Adipocyte (in vitro differentiated cells): ENCODE measurements at places on chromosomes 7 and 10.

- peak; percentile 14 for DNase-seq
Measured at GRCh38 chr7:46233585-46234329, 312.7 kb upstream of the IGFBP3 start.

GRCh38 chr7:90271753-90272152 is 26.8 kb downstream of the CFAP69 start:
- DNase-seq = peak; percentile 84

DNA sequence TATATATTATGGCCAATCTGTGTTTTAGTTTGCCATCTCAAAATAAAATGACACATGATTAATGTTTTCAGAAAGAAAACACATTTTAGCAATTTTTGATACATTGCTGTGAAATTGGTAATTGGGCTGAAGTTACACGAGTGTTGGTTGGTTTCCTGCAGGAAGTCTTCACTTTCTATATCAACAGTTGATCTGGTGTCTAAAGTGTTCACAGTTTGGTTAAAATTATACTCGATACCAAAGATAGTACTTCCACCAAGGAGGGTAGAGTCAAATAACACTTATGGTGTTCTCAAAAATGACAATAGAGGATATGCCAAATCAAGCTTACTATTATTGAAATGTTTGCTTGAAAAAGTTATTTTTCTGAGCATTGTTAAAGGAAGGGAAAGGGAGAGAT is 120.3 kb upstream of the GLCCI1 start:
- DNase-seq = no peak

GRCh38 chr7:99618726-99619125 is 2.0 kb downstream of the ZSCAN25 start:
- DNase-seq = peak; percentile 77

- DNase-seq = peak; percentile 25
Measured at GRCh38 chr10:5710859-5711258, 26.2 kb downstream of the TASOR2 start.

DNA sequence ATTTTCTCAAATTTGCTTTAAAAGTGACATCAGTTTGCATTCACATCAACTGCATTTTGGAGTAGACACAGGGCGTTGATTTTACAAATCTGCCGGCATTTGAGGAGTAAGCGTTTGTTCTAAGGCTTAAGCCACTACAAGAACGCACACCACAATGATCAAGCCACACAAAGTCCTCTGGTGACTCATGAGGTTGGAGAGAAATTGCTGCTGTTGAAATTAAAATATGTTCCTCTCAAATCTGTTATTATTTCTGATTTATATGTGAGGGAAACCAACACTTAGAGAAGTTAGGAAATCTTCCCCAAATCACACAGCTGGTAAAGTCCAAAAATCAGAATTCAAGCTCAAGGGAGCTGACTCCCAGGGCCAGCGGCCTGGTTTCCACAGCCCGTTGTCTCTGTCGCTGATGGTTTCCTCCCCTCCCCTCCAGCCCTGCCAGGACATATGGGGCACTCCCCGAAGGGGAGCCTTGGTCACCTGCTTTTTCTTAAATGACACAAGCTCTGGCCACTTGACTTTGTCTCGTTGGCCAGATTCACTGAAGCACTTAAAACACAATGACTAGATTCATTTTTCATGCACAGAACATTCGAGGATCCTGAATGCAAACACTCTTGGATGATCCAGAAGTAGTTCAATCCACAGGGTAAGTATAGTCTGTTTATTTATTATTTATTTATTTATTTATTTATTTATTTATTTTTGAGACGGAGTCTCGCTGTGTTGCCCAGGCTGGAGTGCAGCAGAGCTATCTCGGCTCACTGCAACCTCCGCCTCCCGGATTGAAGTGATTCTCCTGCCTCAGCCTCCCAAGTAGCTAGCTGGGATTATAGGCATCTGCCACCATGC is 29.2 kb upstream of the KLF6 start:
- no peak for DNase-seq

GRCh38 chr10:112778579-112778978 is 171.5 kb upstream of the TCF7L2 start:
- peak; percentile 20 for DNase-seq

DNA sequence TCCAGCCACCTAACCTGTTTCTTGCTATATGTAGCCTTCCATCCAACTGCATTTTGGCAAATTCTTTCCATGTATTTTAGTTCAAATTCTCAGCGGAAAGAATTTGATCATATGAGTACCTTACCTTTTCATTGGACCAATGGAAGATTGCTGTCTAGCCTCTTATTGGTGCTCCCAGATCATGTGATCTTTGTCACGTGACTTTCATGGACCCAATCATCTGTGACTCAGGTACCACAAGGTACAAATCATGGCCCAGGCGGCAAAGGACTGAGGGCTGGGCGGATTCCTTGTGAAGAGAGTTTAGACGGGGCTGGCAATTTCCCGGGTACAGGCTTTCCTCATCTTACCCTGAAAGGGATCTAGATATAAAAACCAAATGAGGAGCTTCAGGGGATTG is 85.9 kb upstream of the TBX20 start:
- no peak for DNase-seq

- no peak for DNase-seq
Measured at GRCh38 chr10:63645195-63645594, 124.0 kb downstream of the REEP3 start.

DNA sequence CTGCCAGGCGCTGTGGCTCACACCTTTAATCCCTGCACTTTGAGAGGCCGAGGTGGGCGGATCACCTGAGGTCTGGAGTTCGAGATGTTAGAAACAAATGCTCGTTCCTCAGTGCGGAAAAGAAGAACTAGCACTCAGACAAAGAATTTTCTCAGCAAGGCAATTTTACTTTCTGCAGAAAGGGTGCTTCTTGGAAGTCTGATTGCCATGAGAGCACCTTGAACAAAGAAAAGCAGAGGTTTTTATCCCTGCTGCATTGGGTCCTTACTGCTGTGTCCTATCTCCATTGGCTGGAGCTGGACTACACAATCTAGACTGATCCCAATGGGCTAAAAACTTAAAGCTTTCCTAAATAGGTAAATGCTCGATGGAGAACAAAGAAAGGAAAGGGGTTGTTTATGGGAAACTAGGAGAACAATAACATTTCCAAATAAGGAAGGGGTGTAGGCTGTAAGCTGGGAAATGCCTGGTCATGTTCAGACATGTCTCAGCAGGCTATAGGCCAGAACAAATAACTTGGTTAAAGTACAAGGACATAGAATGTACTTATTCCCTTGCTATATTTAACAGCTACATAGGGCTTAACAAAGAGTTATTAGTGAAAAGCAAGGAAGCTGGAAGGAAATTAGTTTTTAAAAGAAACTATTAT is 26.1 kb upstream of the ACTR3B start:
- no peak for DNase-seq

DNA sequence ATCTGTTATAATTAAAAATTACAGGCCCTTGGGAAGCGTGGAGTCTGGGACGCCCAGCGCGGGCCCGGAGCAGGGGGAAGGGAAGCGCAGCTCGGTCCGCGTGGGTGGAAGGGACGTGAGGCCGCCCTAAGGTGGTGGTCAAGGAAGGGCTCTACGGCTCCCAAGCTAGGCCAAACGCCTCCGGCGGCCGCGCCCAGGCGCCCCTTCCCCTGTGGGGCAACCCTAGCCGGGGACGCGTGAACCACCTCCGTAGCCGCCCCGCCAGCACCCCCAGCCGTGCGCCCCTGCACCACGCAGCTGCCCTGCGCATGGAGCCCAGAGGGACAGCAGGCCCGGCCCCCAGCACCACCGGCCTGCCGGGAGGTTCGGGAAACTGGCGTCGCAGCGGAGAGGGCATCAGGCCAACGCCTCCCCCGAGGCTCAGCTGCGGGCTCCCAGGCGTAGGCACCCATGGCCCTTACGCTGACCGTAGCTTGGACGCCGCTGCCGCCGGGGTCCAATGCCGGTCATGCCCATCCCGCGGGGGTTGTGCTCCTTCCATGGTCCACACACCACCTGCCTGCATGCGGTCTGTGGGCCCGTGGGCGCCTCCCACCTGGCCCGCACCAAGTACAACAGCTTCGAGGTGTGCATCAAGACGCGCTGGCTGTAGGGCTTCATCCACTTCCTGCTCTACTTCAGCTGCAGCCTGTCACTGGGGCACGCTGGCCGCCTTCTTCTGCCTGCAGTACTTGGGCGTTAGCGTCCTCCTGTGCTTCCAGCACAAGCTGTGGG is 166.7 kb downstream of the SEPTIN7 start:
- no peak for DNase-seq

- no peak for DNase-seq
Measured at GRCh38 chr10:120335553-120335952, 121.5 kb upstream of the PLPP4 start.

GRCh38 chr7:2640846-2641316 is 9.1 kb downstream of the TTYH3 start:
- no peak for DNase-seq

DNA sequence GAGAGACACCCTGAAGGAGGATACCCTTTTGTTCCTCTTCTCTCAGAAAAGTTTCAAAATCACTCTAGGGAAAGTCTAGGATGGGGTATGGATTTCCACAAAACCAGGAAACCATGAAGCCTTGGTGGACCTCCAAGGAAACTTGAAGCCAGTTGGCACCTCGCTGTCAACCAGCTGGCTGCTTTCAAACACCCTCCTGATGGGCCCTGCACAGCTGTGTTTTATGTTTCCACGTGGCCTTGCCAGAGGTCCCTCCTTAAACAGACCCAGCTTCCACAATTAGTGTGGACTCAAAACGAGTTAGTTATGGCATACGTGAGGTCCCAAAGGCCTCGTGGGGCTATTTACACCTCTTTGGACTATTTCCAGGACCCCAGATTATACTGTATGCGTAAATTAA is 5.9 kb downstream of the PPP1R3A start:
- no peak for DNase-seq

DNA sequence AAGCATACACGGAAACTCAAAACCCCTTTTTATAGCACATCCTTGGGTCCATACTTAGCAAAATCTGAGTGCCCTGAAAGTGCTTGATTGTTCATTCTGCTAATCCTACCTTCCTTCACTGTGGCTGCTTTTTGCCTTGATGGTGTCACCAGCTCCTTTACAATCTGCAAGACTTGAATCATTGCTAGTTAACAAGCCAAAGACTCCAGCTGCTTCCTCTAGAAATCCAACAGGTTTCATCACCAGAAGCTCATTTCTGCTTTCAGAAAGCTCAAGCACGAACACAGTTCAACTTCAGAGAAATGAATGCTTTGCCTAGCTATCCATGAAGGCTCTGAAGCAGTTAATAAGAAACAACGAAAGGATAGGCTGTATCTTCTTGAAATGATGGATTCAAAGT is 38.0 kb downstream of the USP6NL start:
- DNase-seq = peak; percentile 34

GRCh38 chr10:59376846-59377245 is 14.5 kb upstream of the FAM13C start:
- no peak for DNase-seq

DNA sequence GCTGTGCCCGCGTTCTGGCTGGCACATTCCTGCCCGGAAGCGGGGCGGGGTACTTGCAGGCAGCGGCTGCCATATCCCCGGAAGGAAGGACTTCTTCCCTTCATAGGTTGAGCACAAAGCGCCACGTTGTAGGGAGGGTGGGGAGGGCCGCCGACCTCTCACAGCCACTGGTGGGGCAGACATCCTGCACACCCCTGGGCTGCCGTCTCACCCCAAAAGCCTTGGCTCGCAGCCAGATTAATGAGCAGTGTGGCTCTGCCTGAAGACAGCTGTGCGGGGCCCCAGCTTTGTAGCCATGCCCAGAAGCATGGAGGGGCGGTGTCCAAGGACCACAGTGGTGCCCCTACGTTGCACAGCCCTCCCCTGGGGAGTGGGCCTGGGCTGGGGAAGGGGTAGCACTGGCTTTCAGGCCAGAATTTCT is 54.3 kb upstream of the DPYSL4 start:
- DNase-seq = no peak

GRCh38 chr10:120972259-120972658 is 121.1 kb downstream of the WDR11 start:
- no peak for DNase-seq

DNA sequence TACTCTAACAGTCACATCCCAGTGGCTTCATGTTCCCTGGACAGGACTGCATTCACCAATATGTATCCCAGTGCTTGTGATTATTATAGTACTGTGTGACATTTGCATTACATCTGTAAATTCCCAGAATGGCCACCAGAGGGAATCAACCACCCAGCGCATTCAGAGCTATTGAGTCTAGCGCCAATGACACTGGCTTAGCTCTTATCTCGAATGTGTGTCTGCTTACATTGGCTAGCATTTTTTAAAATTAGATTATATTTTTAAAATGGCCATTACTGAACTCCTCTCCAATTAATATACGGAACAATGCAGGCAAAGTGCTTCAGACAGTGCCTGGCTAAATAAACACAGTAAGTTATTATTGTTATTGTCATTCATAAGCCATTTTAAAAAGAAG is 36.3 kb downstream of the TRIL start:
- peak; percentile 89 for DNase-seq

- peak; percentile 31 for DNase-seq
Measured at GRCh38 chr7:121604627-121605316, 208.7 kb upstream of the FAM3C start.

- DNase-seq = no peak
Measured at GRCh38 chr10:19592276-19592675, 224.0 kb upstream of the PLXDC2 start.

GRCh38 chr7:100247152-100247757 is 27.5 kb downstream of the PVRIG start:
- peak; percentile 80 for DNase-seq
